Activated CD4-positive, alpha-beta T cell treated with anti-CD3 and anti-CD28 coated beads, Interleukin-2, amount 50 U/mL, for 1 hour (primary cell): ENCODE measurements at places on chromosomes 3 and 15.

DNA sequence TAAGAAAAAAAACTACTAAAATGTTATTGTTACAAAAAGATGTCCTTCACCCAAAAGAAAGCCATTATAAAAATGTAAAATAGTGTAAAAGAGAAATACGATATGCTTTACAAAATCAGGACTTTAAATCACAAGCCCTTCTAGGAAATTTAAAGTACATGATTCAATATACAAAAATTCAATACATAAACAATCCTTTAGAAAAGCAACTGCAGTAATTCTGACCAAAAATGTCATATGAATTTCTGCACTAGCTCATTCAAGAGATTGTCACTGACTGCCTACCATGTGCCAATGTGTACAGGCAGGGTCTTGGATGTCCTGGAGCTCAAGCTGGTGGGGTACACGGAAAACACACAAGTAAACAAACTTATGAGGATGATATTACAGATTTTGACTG is 2.5 kb downstream of the MORC1 start:
- DNase-seq: no peak

- DNase-seq: no peak
These were observed 3.1 kb downstream of the NSUN3 start for GRCh38 chr3:94065819-94066480.

GRCh38 chr15:40063563-40064011 is 24.6 kb upstream of the SRP14 start:
- no peak for DNase-seq

DNA sequence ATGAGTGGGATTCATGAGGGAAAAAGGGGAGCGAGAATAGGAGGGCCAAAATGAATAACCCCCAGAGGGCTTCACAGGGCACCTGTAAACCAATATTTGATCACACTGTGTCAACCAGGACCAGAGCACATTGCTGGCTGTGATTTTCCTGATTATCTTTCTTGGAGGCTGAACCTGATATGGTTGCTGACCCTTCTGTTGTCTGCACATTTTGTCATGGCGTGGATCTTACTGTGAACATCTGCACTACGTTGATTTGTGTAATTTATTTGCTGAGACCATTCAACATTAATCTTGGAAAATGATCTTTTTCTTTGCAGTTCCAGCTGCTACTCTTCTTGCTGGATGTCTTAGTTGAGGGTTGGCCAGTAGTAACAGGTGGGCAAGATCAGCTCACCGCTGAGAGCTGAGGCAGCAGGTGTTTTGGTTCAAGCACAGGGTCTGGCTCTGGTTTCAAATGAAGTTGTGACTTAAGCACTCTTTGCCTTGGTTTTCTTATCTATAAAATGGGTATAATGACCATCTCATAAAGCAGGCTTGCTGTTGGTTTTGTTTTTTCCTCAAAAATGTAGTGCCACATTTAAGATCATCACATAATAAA is 61.2 kb downstream of the ARHGEF26 start:
- DNase-seq: no peak

DNA sequence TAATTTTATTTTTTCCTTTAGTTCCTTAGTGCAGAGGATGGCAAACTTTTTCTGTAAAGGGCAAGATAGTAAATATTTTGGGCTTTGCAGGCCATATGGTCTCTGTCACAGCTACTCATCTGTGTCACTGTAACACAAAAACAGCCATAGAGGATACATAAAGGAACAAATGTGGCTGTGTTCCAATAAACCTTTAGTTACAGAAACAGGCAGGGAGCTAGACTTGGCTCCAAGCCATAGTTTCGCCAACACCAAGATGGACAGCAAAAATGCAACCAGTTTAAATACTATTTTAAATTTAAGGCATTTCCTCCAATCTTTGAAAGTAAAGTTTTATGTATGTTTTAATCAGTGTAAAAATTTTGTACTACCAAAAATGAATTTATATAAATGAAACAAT is 753.4 kb downstream of the FHIT start:
- DNase-seq: no peak

DNA sequence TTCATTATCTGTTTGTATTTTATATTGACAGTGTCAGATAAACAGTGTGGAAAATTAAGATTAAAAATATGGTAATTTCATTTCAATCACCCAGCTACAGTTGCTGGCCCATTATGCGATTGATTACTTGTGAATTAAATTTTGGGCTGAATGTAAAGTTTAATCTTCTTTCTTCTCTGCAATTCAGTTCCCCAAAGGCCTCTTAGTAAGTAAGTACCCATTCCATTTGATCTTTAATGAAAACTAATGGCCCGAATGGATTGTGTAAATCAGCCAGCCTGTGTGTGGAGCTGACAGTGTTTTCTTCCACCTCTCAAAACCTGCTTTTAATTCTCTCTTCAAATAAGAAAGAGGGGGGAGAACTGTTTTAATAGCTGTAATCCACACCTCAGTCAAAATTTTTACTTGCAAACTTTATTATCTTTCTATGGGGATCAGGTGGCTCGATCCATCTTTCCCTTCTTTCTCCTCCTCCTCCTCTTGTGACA is 307.1 kb downstream of the IL20RB start:
- no peak for DNase-seq

DNA sequence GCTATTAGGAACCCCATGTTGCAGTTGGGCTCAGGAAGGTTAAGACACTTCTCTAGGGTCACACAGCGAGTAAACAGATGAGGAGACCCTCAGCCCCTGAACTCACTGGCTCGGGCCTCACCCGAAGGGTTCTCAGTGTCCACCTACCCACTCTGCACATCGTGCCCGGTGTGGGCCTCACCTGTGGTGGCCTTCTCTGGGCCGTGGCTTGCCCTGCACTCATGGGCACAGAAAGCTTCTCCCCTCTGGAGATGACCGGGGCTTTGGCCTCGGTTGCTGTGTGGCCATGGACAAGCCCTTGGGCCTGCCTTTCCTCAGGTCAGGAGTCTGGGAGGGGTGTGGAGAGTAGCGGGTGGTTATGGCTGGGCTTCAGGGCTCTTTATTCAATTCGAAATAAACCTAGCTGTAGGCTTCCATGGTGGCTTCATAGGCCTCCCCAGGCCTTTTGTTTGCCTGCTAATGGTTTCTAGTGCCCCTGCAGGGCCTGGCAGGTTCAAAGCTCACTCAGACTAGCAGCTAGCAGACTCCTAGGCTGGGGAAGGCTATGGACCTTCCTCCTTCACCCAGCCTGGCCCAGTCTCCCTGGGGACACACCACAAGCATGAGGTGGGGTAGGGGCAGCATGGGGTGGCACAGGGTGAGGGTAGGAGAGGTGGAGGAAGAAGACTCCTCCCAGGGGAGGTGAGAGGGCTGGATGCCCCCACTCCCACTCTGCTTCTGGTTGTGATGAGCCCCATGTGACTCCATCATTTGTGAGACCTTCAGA is 103.1 kb downstream of the LINGO1 start:
- no peak for DNase-seq

- no peak for DNase-seq
These were observed 42.2 kb upstream of the RASGRF1 start for GRCh38 chr15:79132770-79133169.

DNA sequence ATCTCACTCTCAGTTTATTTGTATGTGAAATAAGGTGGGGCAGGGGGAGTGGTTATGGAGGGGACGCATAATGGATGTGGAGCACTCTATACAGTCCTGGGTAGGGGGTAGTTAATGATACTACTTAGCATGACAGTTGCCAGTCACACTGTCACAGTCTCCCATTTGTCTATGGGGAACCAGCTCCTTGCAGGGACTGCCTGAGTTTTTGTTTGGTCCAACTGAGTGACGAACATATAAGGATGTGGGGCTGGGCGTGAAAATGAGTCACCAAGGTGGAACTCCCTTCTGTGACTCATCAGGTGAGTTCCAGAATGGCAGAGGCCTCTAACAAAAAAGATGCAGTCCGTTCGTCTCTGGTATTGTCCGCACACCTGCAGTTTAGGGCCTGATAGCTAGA is 235.3 kb upstream of the ST8SIA2 start:
- DNase-seq: no peak

DNA sequence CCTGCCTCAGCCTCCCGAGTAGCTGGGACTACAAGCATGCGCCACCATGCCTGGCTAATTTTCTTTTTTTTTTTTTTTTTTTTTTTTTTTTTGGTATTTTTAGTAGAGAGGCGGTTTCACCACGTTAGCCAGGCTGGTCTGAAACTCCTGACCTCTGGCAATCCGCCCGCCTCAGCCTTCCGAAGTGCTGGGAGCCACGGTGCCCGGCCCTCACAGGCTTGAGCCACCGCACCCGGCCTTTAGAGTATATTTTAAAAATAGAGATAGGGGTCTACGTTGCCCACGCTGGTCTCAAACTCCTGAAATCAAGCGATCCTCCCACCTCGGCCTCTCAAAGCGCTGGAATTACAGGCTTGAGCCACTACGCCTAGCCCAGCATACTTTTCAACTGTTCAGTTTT is 93.4 kb upstream of the CHD2 start:
- no peak for DNase-seq

GRCh38 chr15:85354461-85354860 is 25.9 kb upstream of the AKAP13 start:
- DNase-seq: no peak

DNA sequence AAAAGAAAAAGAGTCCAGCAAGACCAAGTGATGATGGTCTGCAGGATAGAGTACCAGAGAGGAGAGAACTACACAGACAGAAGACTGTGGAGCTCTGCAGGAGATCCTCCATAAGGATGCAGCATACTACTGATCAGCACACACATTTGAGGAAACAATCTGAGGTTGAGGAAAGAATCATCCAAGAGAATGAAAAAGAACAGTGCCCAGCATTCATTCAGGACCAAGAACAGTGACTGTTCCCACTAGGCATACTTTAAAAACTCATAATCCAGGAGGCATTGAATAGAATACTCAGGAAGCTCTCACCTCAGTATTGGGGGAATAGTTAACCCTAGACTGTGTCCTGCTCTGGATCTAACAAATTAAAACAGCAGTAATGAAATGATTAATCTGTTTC is 54.9 kb downstream of the THSD4 start:
- DNase-seq: no peak

DNA sequence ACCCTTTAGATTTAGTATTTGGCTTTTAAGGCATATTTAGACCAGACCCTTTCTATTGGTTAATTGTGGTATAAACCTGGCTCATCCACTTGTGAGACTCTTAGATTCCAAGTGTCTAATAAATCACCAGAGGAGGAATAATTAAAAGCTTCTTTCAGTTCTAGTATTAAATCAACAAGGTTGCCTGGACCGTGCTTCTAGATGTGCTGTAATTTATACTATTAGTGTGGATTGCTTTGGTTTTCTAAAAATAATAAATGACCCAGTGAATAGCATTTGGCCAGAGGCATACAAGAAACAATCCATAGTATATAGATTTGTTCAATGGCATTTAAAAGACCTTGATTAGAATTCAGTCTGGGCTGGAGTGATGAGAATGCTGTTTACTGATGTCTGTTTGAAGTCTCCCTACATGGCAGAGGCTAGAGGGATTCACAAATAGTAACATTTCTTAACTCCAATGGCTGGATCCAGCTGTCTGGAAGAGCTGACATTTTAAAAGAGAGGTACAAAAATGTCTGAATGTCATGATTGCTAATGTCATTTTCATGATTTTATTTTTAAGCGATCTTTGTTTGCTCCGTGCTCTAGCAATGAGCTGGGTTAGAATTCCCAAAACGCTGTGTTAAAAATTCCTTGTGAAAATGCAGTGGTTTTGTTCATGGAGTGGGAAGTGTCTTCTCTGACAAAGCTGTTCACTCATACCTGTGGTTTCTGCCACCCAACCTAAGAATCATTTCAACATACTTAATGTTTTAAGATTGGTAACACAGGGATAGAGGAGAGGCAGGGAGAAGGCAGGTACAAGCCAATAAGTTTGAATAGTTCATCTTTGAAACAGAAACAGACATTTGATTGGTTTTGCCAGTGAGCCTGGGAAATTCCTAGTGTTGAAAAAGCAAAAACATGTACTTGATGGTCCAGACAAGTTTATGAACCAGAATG is 89.9 kb downstream of the RBMS3 start:
- no peak for DNase-seq

GRCh38 chr3:190172751-190173150 is 52.1 kb upstream of the P3H2 start:
- no peak for DNase-seq

- DNase-seq: no peak
These were observed 1.2 kb upstream of the SPICE1 start for GRCh38 chr3:113516115-113516505.
